Fibroblast of the aortic adventitia (primary cell): ENCODE measurements at places on chromosomes 7 and 10. TPM values are rescaled to one million over a fixed set of nuclear protein-coding genes. Genes with fewer than 3 reads are reported as not detected.

TCAF2 gene
- total RNA-seq, result 1.6 TPM in 2 replicates

PRSS37 gene
- not detected in 2 replicates for total RNA-seq

CALML3 gene
- total RNA-seq, result not detected in 2 replicates

CREB5 gene
- total RNA-seq, result 0.25 and 5.2 TPM in 2 replicates

GIMAP5 gene
- not detected in 2 replicates for total RNA-seq

ANKRD30A gene
- not detected in 2 replicates for total RNA-seq
